ENCODE measurements at places on chromosomes 1 and 21.

GRCh38 chr21:37793660-37794059 is 122.6 kb downstream of the KCNJ6 start:
- no peak for DNase-seq

GRCh38 chr21:42527489-42528158 is 14.0 kb downstream of the SLC37A1 start:
- no peak for DNase-seq

DNA sequence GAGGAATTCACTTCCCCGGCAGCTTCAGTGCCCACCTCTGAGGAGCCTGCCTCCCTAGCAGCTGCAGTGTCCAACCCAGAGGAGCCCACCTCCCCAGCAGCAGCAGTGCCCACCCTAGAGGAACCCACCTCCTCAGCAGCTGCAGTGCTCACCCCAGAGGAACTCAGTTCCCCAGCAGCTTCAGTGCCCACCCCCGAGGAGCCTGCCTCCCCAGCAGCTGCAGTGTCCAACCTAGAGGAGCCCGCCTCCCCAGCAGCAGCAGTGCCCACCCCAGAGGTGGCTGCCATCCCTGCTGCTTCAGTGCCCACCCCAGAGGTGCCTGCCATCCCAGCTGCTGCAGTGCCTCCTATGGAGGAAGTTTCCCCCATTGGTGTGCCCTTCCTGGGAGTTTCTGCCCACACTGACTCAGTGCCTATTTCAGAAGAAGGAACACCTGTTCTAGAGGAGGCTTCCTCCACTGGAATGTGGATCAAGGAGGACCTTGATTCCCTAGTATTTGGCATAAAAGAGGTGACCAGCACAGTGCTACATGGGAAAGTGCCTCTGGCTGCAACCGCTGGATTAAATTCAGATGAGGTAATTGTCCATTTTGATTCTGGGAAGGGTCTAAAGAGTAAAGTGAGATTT is 77.4 kb upstream of the BMP8A start:
- no peak for DNase-seq

DNA sequence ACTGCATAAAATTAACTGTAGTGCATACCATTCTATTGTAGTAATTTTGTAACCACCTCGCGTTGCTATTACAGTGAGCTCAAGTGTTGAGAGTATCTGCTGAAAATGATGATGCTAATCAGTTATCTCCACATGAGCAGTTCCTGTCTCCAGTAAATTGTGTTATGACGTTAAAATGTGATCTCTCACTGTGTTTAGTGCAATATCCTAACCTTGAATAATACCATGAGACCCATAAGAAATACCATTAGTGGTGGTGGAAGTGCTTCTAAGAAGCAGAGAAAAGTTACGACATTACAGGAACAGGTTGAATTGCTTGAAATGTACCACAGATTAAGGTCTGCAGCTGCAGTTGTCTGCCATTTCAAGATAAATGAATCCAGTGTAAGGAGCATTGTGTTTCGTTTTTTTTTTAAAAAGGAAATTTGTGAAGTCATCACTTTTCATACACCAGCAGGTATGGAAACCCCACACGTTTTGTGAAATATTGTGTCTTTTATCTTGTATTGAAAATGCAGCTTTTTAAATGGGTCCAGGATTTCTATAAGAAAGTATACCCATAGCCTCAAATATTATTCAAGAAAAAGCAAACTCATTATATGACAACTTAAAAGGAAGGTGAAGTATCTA is 72.5 kb downstream of the ANGPTL1 start:
- no peak for DNase-seq

- no peak for DNase-seq
These were observed 949 bp downstream of the KRTAP10-1 start for GRCh38 chr21:44539046-44539445.

DNA sequence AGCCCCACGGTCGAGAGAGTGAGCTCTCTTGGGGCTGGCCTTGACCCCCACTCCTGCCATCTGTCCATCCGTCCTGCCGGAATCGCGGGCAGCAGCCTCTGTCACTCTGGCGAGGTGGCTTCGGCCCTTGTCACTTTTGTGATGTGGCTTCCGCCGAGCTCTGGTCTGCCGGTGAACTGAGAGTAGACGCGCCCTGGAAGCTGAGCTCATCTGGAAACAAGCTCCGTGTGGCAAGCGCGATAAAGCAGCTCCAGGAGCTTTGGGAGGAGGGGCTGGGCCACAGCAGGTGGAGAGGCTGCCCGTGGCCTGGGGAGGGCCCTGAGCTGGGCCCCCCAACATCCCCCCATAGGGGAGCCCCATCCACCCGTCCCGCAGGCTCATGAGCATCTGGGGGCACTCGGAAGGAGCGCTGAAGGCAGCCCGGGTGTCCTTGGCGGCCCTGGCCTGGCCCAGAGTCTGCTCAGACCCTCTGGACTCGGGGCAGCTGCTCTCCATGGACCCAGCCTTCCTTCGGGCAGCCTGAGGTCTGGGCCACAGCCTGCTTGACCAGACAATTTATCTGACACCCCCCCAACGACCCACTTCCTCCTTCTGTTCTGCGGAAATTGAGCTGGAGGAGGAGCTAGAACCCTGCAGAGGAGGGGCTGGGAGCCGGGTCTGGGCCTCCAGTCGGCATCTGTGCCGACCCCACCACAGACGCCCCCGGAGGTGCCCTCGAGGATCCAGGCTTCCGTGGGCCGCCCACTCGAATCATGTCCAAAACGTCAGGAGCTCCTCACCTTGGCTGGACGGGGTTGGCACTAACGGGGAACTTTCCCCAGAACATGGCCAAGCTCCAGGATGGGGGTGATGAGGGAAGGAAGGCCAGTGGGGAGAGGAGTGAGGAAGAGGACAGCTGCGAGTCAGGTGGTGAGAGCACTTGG is 59.1 kb downstream of the SLC19A1 start:
- DNase-seq = no peak

GRCh38 chr1:232508130-232508701 is 121.7 kb downstream of the SIPA1L2 start:
- no peak for DNase-seq

- no peak for DNase-seq
These were observed 14.6 kb upstream of the TENT5C start for GRCh38 chr1:117591252-117591651.

GRCh38 chr1:97424209-97424608 is 496.6 kb downstream of the DPYD start:
- DNase-seq = no peak

- DNase-seq = no peak
These were observed 74.4 kb upstream of the TTC34 start for GRCh38 chr1:2875707-2876561.

GRCh38 chr21:45334134-45334533 is 46.4 kb upstream of the POFUT2 start:
- no peak for DNase-seq

GRCh38 chr1:215970406-215970805 is 403.3 kb downstream of the KCTD3 start:
- no peak for DNase-seq

DNA sequence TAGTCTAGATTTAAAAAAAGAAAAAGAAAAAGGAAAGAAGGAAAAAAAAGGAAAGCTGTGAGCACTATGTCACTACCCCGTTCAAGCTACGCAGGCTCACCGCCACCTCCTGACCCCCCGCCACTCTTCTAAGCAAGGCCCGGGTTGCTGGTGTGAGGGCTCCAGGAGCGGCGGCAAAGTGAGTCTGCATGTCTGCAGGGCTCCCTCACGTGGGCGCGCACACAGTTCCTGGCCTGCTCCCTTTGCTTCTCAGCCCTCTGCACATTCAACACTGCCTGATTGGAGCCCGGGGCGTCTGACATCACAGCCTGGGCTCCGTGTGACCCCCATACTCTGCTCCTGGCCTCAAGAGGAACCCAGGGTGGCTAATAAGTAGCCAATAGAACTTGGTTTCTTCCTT is 81.4 kb upstream of the TLR5 start:
- no peak for DNase-seq

- peak; percentile 37 for DNase-seq
These were observed 33.5 kb upstream of the RNF19B start for GRCh38 chr1:32998064-32998463.

DNA sequence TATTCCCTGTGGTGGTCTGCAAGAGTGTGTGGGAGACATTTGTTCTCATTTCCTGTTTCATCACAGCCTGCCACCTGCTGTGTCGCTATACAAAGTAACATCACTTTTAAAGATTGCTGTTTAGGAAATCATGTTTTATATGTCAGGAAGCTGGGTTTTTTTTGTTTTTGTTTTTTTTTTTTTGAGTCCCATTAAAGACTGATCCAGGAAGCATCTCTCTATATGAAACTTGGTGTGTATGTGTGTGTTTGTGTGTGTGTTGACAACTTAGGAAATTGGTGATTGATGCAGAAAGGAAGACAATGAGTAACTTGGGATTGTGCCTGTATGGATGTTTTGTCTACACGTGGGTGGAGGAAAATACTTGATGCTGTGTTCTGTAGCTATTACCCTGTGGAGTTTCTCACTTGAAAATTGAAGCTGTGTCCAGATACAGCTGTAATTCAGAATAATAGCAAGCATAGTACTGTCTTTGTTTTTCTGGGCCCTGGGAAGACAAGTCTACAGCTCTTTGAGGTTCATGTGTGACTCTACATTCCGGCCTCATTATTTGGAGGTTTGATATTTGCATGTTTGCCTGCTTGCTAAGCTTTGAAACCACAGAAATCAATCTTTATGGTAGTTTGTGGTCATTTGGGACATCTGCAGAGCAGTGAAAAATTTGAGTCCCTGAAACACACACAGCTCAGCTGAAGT is 47.9 kb downstream of the LAMC1 start:
- no peak for DNase-seq

GRCh38 chr1:102628109-102628613 is 480.2 kb downstream of the COL11A1 start:
- no peak for DNase-seq

DNA sequence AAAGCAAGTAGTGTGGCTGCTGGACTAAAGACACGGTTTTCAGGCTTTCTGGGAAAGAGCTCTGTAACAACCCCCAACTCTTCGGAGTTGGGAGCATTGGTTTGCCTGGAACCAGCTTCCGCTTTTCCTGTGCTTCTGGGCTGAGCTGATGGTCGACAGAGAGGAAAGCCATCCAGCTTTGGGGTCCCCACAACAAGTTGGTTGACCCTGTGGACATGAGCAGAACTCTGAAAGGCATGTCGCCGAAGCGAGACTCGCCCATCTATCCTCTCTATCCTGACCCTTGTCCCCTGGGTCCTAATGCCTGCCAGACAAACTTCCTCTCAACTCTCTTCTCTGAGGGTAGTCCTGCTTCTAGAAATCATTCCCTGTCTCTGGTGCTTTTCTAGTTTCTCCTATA is 31.9 kb upstream of the FCGR2A start:
- peak; percentile 12 for DNase-seq

DNA sequence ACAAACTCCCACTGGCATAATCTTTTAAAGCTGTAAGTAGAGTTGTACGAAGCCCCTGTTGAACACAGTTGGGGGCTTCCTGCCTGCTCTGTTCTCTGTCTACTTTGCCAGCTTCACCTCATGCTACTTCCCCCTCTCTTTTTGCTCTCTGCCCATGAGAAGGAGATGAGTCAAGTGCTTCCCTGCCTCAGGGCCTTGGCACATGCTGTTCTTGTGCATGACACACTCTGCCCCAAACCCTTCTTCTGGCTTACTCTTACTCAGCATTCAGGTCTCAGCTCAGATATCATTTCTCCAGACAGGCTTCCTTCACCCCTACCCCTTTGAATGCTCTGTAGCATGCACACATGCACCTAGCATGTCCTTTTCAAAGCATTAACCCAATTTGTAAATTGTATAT is 208.8 kb downstream of the FOXD2 start:
- DNase-seq = no peak

DNA sequence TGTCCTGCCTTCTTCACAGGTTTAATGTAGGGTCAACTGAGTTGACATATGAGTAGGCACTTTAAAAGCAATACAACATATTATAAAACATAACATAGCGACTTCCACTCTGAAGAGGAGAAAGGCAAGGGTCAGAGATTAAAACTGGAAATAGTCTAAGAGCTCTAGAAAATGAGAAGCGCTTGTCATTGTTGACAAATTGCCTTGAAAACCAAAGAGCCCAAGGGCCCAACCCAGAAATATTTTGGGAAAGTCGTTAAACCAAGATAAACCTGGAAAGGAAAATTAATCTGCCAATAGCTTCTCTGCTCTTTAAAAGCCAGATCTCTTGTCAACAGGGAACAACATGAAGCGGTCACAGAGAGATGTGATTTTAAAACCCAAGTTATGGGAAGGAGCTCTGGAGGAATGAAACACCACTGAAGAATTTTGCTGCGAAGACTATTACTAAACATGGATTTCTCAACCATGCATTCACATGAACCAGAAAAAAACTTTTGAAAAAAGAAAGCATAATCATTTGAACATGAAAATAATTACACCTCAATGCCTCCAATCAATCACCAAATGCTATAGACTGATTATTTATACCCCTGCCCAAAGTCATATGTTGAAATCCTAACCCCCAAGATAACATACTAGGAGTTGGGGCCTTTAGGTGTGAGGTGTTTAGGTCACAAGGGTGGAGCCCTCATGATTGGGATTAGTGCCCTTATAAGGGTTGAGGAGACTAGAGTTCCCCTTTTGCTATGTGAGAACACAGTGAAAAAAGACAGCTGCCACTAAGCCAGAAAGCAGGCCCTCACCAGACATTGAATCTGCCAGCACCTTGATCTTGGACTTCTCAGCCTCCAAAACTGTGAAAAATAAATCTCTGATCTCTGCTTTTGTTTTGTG is 33.0 kb upstream of the MTF1 start:
- DNase-seq = no peak

DNA sequence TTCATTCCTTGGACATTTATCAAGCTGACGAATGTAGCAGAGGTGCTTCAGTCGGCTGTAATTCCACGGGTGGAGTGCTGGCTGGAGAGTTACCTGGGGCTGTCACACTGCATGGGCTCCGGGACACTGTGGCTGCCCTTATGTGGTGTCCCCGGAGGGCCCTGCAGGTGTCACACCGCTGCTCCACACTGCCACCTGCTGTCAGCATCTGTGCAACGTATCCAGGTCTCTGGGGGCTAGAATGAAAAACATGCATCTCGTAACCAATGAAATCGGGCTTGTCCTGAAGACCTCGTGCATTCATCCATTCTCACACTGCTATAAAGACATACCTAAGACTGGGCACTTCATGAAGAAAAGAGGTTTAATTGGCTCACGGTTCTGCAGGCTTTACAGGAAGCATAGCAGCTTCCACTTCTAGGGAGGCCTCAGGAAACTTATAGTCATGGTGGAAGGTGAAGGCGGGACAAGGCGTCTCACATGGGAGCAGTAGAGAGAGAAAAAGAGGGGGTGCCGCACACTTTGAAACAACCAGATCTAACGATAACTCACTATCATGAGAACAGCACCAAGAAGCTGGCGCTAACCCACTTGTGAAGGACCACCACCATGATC is 46.7 kb upstream of the PCBP3 start:
- DNase-seq = no peak

GRCh38 chr21:44513389-44514217 is 26.4 kb downstream of the KRTAP10-1 start:
- DNase-seq = no peak

DNA sequence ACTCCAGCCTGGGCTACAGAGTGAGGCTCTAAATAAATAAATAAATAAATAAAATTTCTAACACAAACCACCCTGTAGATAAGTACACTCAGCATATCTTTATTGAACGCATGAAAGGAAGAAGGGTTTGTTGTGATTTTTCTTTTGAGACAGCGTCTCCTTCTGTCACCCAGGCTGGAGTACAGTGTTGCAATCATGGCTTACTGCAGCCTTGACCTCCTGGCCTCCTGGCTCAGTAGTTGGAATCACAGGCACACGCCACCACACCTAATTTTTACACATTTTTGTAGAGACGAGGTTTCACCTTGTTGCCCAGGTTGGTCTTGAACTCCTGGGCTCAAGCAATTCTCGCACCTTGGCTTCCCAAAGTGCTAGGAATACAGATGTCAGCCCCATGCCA is 23.2 kb upstream of the RCC2 start:
- DNase-seq = no peak

Measured in DMS 273 treated with DMSO at 0.1 percent for 48 hours (cell line).